Uterus (tissue), 4 donors: ENCODE measurements at places on chromosomes 7 and 10. TPM values are rescaled to one million over a fixed set of nuclear protein-coding genes. Genes with fewer than 3 reads are reported as not detected.
A peak's percentile ranks its signal among the peaks of the same experiment; 100 is the strongest.

GBX1 gene
- total RNA-seq = 0.41 TPM

- no peak overlapping the region for H3K4me3 ChIP-seq
- H3K36me3 ChIP-seq = no peaks in the 10 kb centered on the region
- H3K27me3 ChIP-seq = no peaks in the 10 kb centered on the region
- no peak for DNase-seq
- H3K4me1 ChIP-seq = peaks cover 24% of the 10 kb centered on the region
These were observed 14.7 kb downstream of the ESYT2 start for GRCh38 chr7:158814637-158815036.

DNA sequence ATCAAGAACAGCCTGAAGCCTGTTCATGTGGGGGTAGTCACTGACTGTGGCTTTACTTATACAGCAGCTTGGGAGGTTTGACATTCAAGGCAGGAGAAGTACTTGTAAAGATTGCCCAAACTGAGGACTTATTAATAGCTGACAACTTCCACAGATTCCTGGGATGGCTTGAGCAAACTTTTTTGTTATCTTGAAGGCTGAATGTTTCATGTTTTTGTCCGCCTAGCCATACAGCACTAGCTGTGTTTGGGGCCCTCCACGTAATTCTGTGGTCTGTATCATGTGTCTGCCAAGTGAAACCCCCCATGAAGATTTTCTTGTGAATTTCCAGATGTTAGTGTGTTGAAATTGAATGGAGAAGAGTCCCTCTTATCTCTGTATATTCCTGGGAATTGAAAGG, 38.6 kb downstream of the FAS start:
- no peaks in the 10 kb centered on the region for H3K4me1 ChIP-seq
- H3K4me3 ChIP-seq = no peak overlapping the region
- DNase-seq = no peak
- no peaks in the 10 kb centered on the region for H3K27me3 ChIP-seq
- no peaks in the 10 kb centered on the region for H3K36me3 ChIP-seq
- H3K27ac ChIP-seq = no peak overlapping the region

ZNF107 gene
- total RNA-seq = 5.0 TPM

LRGUK gene
- total RNA-seq = not detected

GRCh38 chr10:116555880-116556279, 10.1 kb downstream of the PNLIP start:
- no peaks in the 10 kb centered on the region for H3K27me3 ChIP-seq
- no peaks in the 10 kb centered on the region for H3K4me1 ChIP-seq
- H3K4me3 ChIP-seq = no peak overlapping the region
- no peak overlapping the region for H3K27ac ChIP-seq
- DNase-seq = no peak
- no peaks in the 10 kb centered on the region for H3K36me3 ChIP-seq

TUBAL3 gene
- total RNA-seq = not detected

BMS1 gene
- total RNA-seq = 10.0 TPM

DNA sequence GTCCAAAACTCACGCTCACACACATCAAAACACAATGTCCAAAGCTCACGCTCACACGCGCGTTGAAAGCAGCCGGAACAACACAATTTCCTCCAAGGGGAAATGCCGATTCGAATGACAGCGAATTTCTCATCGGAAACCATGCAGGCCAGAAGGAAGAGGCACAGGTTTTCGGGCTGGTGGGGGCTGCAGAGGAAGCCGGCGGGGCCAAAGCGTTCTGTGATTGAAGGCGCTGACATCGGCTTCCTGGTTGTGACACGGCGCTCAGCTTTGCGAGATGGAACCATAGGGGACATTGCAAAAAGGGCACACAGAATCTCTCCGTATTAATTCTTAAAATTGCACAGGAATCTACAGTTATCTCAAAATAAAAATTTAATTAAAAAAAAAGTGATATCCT, 61.3 kb downstream of the FOXL3 start:
- H3K36me3 ChIP-seq = no peaks in the 10 kb centered on the region
- H3K4me1 ChIP-seq = no peaks in the 10 kb centered on the region
- H3K27me3 ChIP-seq = no peaks in the 10 kb centered on the region
- H3K27ac ChIP-seq = no peak overlapping the region
- no peak for DNase-seq
- no peak overlapping the region for H3K4me3 ChIP-seq

DNA sequence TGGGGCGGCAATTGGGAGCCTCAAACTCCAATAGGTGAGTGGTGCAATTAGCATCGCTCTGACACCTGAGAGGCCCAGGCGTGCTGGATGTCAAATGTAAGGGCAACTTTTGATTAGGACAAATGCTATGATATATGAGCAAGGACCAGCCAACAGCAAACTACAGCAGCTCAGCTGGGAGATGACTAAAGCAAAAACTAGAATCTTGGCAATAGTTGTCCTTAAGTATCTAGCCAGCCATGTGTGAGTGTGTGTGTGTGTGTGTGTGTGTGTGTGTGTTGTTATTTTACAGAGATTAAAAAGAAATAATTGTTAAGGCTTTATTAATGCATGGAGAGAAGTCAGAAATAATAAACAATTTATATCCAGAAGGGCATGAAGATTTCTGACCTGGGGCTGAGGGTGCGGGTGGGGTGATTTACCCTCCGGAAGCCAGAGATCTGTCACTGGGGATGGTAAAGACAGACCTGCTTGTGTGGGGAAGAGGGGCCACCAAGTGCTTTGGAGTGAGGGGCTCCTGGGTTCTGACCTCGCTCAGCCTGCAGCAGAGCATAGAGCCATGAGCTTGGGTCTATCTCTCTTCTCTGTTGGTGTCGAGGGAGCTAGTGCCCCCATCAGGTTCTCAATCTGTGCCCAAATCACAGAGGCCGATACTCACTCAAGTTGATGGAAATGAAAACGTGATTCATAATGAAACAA, 77.3 kb downstream of the EMX2 start:
- no peaks in the 10 kb centered on the region for H3K4me1 ChIP-seq
- no peak overlapping the region for H3K4me3 ChIP-seq
- no peaks in the 10 kb centered on the region for H3K36me3 ChIP-seq
- no peak overlapping the region for H3K27ac ChIP-seq
- DNase-seq = no peak

DNA sequence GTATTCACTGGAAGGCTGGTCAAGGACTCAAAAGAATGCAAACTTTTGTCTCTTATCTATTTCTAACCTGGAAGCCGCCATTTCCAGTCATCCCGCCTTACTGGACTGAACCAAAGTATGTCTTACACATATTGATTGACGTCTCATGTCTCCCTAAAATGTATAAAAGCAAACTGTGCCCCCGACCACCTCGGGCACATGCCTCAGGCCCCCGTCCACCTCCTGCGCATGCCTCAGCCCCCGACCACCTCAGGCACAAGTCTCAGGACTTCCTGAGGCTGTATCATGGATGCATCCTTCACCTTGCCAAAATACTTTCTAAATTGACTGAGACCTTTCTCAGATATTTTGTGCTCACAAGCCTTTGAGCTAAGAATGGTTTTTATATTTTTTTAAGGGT, 148.6 kb downstream of the PTPRN2 start:
- H3K36me3 ChIP-seq = no peaks in the 10 kb centered on the region
- DNase-seq = no peak
- H3K4me3 ChIP-seq = no peak overlapping the region
- no peaks in the 10 kb centered on the region for H3K4me1 ChIP-seq

DNA sequence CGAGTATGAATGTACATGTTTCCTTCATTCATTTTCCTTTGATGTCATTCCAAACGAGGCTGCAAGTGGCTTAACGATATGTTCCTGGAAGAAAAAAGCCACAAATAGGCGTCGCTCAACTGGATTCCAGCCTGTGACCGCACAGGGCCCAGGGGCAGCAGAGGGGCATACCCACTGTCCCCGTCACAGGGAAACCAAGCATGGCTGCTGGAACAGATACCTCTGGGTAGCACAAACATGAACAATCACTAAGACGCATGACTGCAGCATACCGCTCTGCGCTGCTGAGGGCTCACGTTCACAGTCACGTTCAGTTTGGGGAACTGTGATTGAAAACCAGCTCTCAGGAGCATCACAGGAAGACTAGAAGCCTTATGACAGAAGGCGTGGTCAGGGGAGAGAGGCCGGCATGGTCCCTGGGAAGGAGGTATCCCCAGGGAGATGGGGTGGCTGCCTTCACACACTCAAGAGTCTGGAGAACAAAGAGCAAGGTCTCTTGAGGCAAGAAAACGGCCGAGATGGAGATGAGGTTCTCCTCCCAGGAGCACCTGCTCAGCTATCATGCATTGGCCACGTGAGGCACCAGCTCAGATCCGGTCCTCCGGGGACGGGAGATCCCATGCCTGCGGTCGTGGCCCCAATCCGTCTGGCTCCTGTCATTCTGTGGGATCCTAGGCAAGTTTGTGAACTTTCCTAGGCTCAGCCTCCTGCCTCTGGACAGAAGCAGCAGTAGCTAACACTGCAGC, 213.6 kb downstream of the DIP2C start:
- no peaks in the 10 kb centered on the region for H3K36me3 ChIP-seq
- H3K27me3 ChIP-seq = no peaks in the 10 kb centered on the region
- no peaks in the 10 kb centered on the region for H3K4me1 ChIP-seq
- H3K27ac ChIP-seq = no peak overlapping the region
- H3K4me3 ChIP-seq = no peak overlapping the region
- DNase-seq = no peak

- H3K4me3 ChIP-seq = no peak overlapping the region
- no peak for DNase-seq
- H3K27me3 ChIP-seq = no peaks in the 10 kb centered on the region
- H3K36me3 ChIP-seq = no peaks in the 10 kb centered on the region
- no peaks in the 10 kb centered on the region for H3K4me1 ChIP-seq
These were observed 8.6 kb upstream of the CACUL1 start for GRCh38 chr10:118763202-118763988.

GPR15LG gene
- not detected for total RNA-seq

GRM3 gene
- total RNA-seq = not detected

WNT2 gene
- total RNA-seq = 1.5 TPM

NEUROD6 gene
- not detected for total RNA-seq

PAPSS2 gene
- total RNA-seq = 30.2 TPM

DNA sequence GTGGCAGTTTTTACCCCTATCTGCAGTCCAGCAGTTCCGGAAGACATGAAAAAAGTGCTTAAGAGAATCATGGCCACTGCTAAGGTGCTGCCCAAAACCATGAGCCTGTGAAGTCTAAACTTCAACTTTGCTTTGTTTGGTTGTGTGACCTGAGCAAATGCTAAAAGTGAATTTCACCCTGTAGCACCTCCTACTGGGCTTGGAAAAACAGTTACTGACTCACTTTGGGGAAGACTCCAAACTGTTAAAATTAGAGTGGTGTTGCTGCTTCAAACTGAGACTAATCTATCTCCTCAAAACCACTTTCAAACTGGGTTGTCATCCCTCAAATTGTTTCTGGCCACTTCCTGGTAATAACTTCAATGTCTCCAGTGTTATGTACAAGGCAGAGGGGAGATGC, 21.3 kb downstream of the MKX start:
- no peak for DNase-seq
- no peaks in the 10 kb centered on the region for H3K4me1 ChIP-seq
- no peaks in the 10 kb centered on the region for H3K27me3 ChIP-seq
- H3K36me3 ChIP-seq = no peaks in the 10 kb centered on the region

TRIM50 gene
- not detected for total RNA-seq

DNA sequence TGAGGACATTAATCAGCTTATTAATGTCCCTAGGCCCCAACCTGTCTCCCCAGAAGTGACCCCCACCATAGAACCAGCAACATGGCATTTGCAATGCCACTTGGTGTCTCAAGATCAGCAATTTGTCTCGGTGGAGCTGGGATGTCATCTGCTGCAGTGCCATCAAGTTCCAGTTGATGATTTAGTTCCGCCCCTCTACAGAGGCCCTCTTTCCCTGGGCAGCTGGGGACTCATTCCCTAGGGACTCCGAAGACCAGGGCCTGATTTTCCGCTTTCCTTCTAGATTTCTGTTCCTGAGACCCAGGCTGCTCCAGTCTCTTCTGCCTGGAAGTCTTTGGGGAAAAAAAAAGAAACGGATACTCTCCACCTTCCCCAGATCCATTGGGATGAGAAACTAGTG, 122.5 kb upstream of the NANOS1 start:
- no peaks in the 10 kb centered on the region for H3K27me3 ChIP-seq
- H3K4me3 ChIP-seq = no peak overlapping the region
- no peaks in the 10 kb centered on the region for H3K36me3 ChIP-seq
- no peaks in the 10 kb centered on the region for H3K4me1 ChIP-seq
- no peak for DNase-seq

GRCh38 chr10:4526311-4526731, 299.7 kb upstream of the AKR1E2 start:
- DNase-seq = no peak
- no peaks in the 10 kb centered on the region for H3K36me3 ChIP-seq
- H3K4me1 ChIP-seq = no peaks in the 10 kb centered on the region
- H3K27ac ChIP-seq = peak overlapping the region; percentile 78
- no peak overlapping the region for H3K4me3 ChIP-seq
- no peaks in the 10 kb centered on the region for H3K27me3 ChIP-seq

GRCh38 chr7:22668971-22669401, 58.0 kb upstream of the IL6 start:
- no peak overlapping the region for H3K4me3 ChIP-seq
- no peak for DNase-seq
- no peaks in the 10 kb centered on the region for H3K27me3 ChIP-seq
- no peaks in the 10 kb centered on the region for H3K36me3 ChIP-seq
- no peak overlapping the region for H3K27ac ChIP-seq

PPP1R9A gene
- 39.6 TPM for total RNA-seq

MCM10 gene
- not detected for total RNA-seq

- no peak overlapping the region for H3K27ac ChIP-seq
- DNase-seq = no peak
- no peaks in the 10 kb centered on the region for H3K27me3 ChIP-seq
- H3K36me3 ChIP-seq = no peaks in the 10 kb centered on the region
- H3K4me1 ChIP-seq = no peaks in the 10 kb centered on the region
These were observed 11.8 kb upstream of the OPN4 start for GRCh38 chr10:86642499-86642898.

NUTM2B gene
- total RNA-seq = 1.3 TPM

DNA sequence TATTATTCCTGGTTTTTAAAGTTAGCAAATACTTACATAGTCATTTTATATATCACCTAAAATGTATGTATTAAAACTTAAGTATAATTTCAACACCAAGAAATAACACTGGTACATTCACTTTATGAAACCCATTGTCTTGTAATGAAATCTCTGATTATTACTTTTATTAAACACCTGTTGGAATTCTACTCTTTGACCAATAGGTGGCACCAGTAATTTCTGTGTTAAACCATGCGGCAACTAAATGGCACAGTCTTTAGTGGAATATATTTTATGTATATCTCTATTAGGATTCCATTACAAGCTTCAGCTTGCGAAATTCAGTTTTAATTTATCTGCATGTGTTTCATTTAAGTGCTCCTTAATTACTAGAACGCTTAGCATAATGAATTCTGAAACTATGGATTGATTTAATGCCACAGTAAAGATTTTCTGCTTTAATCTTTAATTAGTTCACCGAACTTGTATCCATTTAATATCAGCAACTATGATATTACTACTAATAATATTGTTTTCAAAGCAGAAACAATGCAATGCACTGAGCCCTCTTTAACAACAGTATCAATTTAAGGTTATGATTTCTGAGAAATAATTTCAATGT, 181.3 kb downstream of the MAGI2 start:
- H3K27ac ChIP-seq = no peak overlapping the region
- no peaks in the 10 kb centered on the region for H3K27me3 ChIP-seq
- no peaks in the 10 kb centered on the region for H3K36me3 ChIP-seq
- no peak overlapping the region for H3K4me3 ChIP-seq
